NCI-H748 treated with DMSO at 0.1 percent for 48 hours (cell line): ENCODE measurements at places on chromosomes 13 and 19.
A peak's percentile ranks its signal among the peaks of the same experiment; 100 is the strongest.

- DNase-seq = peak; percentile 61
Observed at GRCh38 chr13:36548129-36548528, 115.8 kb downstream of the CCNA1 start.

- DNase-seq = no peak
Observed at GRCh38 chr19:6173190-6173589, 37.7 kb downstream of the ACSBG2 start.

GRCh38 chr19:6828698-6829633 is 56.5 kb downstream of the VAV1 start:
- DNase-seq = no peak

GRCh38 chr13:31970231-31970930 is 61.2 kb upstream of the FRY start:
- DNase-seq = no peak

- DNase-seq = no peak
Observed at GRCh38 chr13:48093588-48093987, 1.3 kb downstream of the MED4 start.

GRCh38 chr13:23470790-23471614 is 37.5 kb upstream of the SACS start:
- peak; percentile 99 for DNase-seq

DNA sequence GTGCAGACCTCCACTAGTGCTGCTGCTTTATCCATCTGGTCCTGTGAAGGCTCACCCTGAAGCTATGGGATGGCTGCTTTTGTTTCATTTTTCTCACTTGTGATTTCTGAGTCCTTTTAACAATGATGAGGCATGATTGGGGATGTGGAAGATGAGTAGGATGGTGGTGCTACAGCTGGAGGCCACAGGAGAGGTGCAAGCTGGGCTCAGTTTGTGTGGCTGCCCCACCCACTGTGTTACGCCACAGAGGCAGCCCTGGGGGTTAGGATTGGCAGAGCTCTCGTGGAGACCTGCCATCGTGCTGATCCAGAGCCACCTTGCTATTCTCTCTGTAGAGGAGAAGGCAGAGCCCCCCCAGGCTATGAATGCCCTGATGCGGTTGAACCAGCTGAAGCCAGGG is 19.6 kb upstream of the QTRT1 start:
- DNase-seq = no peak
